ENCODE measurements at places on chromosomes 6 and 20.

GRCh38 chr6:91198588-91199255 lies 611.9 kb upstream of the MAP3K7 start:
- DNase-seq: no peak

GRCh38 chr20:25376236-25376635 lies 14.4 kb downstream of the ABHD12 start:
- no peak for DNase-seq

GRCh38 chr6:16774437-16774836 lies 13.2 kb upstream of the ATXN1 start:
- DNase-seq: no peak

DNA sequence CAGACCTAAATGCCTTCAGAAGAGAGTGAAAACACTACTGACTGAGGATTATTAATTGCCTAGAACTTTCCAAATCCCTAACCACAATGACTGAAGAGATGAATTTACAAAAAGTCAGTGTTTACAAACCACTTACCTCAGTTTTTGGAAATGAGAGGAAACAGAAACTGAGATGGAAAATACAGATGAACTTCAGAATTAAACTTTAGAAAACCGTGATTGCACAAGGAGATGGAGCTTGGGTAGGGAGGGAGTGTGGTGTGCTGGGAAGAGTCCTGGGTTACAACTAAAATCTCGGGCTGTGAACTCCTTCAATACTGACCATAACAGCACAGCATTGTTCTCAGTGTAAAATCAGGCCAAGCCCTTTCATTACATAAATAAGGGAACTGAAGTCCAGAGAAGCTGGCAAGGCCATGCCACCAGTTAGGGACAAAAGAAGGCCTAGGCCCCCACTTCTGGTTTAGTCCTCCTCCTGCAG lies 4.0 kb downstream of the ELMO2 start:
- no peak for DNase-seq

DNA sequence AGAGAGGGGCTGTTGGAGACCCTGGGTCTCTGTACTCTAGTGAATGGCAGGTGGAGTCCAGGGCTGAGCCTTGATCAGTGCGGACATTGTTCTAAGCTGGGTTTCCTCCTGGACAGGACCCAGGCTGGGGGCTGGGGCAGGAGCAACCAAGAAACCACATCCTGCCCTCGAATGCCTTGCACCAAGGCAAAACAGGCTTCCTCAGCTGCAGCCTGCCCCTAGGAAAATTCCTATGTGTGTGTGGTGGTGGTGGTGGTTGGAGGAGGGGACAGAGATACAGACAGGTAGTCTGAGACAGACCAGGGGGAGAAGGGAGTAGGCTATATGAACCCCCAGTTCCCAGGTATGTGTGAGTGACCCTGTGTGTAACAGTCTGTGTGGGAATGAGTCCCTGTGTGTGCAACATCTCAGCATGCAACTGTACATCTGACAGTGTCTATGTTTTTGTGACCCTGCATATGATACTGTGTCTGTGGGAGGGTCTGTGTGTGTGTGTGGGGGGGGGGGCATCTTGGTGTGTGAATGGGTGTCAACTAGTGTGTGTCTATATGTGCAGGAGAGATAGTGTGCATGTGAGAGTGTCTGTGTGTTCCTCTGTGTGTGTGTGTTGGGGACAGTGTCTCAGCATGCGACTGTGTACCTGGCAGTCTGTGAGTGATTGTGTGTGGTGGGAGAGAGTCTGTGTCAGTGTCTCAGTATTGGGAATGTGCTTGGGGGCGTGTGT lies 3.0 kb downstream of the GLP1R start:
- DNase-seq: no peak

DNA sequence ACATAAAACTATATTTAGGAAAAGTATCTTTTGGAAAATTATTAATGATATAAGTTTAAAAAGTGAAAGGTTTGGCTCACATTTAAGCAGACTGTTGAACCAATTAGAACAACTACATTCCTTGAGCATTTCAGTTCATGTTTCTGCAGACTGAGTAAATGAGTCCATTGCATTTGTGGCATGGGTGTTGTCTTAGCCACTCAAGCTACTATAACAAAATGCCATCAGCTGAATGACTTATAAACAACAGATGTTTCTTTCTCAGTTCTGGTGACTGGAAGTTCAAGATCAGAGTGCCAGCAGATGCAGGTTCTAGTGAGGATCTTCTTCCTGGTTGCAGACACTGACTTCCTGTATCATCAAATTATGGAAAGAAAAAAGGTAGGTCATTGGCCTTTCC lies 67.1 kb upstream of the SLC2A12 start:
- no peak for DNase-seq

GRCh38 chr6:84581494-84582259 lies 182.7 kb downstream of the TBX18 start:
- DNase-seq: no peak

GRCh38 chr6:78701407-78701806 lies 165.9 kb upstream of the IRAK1BP1 start:
- no peak for DNase-seq

DNA sequence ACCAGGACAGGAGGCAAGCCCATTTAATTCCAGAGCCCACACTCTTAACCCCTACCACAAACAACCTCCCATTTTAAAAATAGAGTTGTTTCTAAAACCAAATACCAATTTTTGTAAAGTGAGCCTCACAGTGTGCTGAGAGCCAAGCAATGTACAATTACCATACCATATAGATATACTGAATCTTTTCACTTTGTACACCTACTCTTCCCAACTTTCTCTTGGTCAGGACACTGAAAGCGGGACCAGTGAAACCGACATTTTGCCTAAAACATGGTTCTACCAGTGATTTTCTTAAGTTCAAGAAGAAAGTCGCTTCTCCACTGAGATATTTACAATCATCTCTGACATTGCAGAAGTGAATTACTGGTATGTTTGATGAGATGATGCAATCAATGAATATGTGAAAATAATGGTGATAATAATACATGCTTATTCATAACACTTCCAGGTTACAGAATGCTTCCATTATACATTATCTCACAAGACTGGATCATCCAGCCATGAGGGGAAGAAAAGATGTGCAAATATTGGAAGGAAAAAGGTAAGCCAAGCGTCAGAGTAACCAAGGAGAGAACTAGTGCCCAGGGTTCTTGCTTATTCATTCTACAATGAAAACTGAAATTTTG lies 74.1 kb downstream of the HIVEP2 start:
- no peak for DNase-seq

- DNase-seq: no peak
These were observed 27.7 kb downstream of the MDGA1 start for GRCh38 chr6:37669887-37670437.

DNA sequence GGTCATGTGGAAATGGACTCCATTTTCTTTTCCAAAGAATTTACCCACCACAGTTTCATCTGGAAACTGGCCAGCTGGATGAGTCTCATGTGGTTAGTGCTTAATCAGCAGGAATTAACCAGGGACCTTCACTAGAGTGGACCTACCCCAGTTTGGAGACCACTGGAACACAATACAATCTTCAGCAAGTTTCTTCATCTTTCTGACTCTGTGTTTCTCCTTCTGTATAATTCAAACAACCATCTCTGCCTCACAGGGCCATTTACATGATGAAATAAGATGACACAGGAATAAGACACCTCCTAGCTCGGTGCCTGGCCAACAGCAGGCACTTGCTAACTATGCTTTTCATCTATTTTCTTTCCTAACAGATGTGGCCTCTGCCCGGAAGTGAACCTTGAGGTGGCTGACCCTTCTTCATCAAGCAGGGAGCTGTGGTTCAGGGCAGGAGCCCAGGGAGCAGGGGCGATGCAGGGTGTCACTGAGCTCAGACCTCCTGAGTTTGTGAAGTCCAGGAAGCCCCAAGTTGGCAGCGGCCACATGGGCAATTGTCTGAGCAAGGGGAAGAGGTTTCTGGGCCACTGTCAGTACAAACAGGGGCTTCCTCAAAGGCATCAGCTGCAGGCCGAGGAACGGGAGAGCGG lies 98.8 kb downstream of the SOD2 start:
- no peak for DNase-seq

- DNase-seq: no peak
These were observed 70.5 kb downstream of the COL19A1 start for GRCh38 chr6:69936674-69937363.

DNA sequence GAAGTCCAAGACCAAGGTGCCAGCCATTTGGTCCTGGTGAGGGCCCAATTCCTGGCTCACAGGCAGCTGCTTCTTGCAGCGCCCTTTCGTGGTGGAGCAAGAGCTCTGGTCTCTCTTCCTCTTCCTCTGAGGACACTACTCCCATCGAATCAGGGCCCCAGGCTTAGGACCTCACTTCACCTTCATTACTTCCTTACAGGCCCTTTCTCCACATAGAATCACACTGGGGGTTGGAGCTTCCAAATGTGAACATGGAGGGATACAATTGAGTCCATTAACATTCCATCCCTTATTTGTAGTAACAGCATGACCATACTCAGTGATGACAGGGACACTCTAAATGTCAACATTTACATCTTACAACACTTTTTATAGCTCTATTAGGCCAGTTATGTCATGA lies 2.3 kb downstream of the RAMACL start:
- no peak for DNase-seq

DNA sequence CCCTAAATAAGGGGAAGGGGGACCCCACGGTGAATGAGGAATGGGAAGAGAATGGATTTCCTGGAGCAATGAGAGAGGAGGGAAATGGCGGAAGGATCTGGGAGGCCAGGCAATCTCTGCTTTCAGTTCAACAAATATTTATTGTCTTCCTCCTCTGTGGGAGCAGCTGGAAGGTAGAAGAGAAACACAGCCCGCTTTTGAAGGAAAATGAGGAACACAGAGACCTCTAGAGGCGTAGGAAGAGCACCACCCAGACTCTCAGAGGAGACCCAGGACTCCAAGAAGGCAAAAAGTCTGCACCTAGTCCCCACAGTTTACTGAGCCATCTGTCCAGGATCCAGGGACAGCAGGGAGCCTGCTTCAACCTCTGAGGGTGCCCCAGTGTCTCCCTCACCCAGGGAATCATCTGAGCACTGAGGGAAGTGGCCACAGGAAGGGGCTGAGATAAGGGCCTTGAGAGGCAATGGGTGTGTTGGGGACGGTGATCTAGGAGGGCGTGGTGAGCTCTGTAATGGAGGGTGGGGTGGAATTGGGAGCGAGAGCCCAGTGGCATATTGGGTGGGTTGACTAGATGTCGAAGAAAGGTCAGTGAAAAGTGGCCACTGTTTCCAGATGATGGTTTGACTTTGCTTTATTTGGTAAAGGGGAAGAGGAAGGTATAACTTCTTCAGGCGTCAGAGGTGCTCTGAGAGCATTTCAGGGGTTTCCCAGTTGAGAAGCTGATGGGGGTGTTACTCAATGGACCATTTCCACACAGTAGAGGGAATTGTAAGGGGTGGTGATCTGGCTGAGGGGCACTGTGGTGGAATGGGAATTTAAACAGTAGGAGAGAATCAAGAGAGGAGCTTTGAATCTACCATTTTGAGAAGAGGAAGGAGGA lies 610 bp downstream of the PSORS1C1 start:
- DNase-seq: no peak

DNA sequence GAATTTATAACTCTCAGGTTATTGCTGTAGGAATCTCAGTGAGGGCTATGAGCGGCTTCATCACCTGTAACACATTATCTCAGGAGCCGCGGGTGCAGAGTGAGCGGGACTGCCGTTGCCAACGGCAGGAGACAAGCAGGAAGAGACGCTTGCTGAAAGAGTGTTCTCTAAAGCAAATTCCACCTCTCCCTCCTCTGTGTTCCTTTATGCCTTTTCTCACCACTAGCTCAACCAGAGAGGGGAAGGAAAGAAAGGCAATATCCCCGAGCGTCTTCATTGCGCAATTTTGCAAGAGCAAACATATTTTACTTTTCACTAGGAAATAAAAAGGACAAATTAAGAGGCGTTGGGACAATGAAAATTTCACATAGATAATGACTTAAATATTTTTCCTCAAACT lies 185.2 kb upstream of the EXOC2 start:
- no peak for DNase-seq

- no peak for DNase-seq
These were observed 336.0 kb downstream of the SYNE1 start for GRCh38 chr6:152301021-152301764.

GRCh38 chr6:134774201-134774638 lies 175.7 kb downstream of the ALDH8A1 start:
- no peak for DNase-seq

GRCh38 chr6:138592749-138593123 lies 93.4 kb upstream of the NHSL1 start:
- DNase-seq: no peak

GRCh38 chr20:50405915-50406609 lies 104.1 kb upstream of the PTPN1 start:
- no peak for DNase-seq

DNA sequence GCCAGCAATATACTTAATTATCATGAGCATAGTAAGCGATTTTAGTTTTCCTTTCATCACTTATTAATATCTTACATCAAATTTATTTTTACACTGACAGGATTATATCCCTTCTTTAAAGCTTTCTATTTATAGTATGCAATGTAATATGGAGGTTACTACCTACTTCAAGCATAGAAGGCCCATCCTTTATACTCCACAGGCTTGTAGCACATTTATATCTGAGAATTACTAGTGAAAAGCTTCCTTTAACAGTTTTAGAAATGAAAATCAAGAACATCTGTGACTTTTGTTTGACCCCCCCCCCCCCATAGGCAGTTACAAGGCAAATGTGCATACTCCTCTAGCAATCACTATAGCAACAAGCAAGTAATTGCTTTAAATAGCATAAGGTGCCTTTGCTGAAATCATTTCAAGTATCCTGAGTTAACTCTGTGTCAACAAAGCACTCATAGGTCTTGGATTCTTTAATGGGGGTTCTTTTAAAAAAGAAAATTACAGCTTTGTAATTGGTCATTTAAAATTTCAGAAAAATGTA lies 917.7 kb downstream of the PHF3 start:
- DNase-seq: no peak

DNA sequence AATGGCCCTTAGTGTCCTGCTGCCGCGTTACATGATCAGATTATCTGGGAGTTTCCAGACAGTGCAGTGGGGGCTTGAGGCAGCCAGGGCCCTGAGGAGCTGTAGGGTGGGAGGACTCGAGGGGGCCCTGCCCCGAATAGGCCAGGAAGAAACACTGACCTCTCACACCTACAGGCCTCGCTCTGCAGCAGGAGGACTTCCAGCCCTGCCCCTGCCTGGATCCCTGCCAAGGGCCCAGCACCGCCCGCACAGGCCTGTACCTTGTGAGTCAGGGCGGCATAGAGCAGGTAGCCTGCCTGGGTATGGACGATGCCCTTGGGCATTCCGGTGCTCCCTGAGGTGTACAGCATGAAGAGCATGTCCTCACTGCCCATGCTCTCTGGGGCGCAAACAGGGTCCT lies 30.1 kb upstream of the APMAP start:
- no peak for DNase-seq

DNA sequence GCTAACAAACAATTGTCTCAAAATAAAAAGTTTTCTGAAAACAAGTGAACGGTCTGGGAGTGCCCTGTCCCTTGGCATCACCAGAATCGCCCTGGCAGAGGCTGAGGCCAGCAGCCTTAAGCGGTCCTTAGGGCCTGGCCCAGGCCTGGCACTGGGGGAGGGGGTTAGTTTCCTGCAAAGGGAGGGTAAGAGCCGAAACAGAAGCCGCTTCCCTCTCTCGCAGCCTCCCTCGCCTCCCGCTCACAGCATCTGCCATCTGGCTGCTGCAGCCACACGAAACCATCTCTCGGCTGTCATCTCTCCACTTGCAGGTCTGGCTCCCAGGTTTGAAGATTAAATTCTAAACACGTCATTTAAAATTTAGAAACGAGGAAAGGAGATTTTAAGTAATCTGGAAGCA lies 31.5 kb downstream of the PMEPA1 start:
- DNase-seq: no peak

- DNase-seq: peak; percentile 96
These were observed at the start of gene ZHX3 for GRCh38 chr20:41317546-41318270. ZHX3 (minus strand) TSS chr20:41317731; CDS start chr20:41204916, 112,815 bp downstream.

- DNase-seq: peak; percentile 12
These were observed at the start of gene CLIC5 for GRCh38 chr6:46015119-46015968. CLIC5 (minus strand) TSS chr6:46015860; CDS start chr6:46015542, 318 bp downstream.

- DNase-seq: no peak
These were observed 35.4 kb downstream of the SLC16A10 start for GRCh38 chr6:111122458-111123286.
